ENCODE measurements at places on chromosomes 12 and 14.

DNA sequence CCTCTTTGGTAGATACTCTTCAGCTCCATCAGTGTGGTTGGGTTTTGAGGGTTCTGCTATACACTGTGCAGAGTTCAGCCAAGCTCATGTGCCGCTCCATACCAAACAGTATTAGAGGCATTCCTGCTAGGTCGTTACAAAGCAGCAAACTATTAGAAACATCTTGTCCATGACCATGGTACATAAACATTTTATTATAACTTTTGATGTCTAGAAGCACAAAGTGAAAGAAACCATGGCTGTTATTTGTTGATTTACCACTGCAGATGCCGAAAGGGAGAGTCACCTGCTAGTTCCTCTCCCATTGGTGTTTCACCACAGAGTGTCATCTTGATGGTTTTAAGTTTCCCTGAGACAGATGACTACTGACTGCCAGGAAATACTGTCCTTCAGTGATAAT, 242.0 kb downstream of the ADAMTS20 start:
- no peak for DNase-seq

GRCh38 chr14:54777395-54777794, 125.2 kb downstream of the GCH1 start:
- no peak for DNase-seq

- no peak for DNase-seq
Observed at GRCh38 chr12:122871851-122872780, 23.8 kb downstream of the VPS37B start.

- DNase-seq, result no peak
Observed at GRCh38 chr12:110546339-110546738, 36.8 kb downstream of the PPTC7 start.

DNA sequence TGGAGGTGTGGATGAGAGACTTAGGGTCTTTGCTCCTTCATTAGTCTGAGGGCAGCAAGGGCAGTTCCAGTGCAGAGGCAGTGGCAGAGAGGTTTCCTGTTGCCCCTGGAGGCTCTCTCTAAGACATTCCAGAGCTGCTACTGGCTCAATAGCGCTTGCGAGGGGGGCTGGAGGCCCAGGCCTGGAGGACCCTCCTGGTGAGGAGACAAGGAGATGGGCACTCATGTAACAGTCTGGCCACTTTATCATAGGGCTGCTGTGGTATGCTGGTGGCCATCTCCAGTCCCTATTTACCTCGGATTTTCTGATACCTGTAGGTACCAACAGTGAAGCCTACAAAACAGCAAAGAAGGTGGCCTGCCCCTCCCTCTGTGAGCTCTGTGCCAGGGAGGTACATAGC, 12.7 kb downstream of the CLEC2A start:
- DNase-seq, result no peak
